Amygdala (tissue), 56 donors: ENCODE measurements at places on chromosomes 11 and 22.

DNA sequence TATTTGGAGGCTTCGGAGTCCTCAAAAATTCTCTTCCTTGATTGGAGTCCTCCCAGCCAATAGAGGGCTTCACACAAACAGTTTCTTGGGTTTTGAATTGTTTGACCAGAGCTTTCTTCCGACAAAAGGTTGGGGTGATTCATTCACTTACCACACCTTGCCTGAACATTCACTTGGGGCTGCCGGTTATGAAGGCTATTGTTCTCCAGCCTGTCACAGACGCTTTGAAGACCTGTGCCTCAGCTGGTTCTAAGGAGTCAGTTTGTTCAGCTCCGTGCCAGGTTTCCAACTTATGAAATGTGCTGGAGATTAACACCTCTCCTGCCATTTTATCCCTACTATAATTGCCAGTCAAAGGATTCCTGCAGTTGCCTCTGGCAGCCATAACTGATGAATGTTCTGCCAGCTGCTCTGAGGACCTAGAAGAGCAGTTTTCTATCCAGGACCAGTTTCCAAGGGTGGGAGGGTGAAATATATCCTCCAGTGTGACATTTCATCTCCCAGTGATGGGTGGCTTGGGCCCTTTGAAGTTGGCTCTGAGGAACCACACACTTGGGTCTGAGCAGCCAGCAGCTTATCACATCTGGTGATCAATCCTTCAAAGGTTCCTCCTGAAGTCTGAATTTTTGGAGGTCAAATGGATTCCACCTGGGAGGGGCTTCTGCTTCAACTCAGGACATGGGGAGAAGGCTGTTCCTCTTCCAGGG, 31.4 kb downstream of the LIMK2 start:
- no peak for DNase-seq

DNA sequence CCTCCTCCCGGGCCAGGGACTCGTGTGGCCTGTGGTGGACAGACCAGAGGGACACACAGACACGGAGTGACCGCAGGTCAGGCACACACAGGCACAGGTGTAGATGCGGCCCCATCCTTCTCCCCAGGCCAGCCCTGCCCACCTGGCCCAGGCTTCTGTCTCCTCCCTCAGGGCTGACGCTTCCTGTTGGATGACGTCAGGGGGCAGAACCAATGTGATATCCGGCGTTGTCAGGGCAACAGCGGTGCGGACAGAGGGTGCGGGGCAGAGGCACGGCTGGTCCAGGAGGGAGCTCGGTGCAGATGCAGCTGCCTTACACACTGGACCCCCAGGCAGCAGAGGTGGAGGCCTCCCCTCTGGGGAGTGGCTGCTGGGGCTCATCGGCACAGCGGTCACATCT, 2.9 kb upstream of the TUBGCP6 start:
- no peak for DNase-seq

DNA sequence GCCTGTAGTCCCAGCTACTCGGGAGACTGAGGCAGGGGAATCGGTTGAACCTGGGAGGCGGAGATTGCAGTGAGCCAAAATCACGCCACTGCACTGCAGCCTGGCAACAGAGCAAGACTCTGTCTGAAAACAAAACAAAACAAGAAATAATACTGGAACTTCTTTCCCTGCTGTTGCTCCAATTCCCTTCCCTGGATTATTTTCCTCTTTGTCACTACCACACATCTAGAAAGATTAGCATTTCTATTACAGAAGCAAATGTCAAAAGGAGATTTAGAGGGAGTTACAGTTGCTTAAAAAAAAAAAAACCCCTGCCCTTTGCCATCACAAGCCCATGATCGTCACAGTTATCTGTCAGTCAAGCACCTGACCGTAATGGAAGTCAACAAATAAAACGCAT, 17.7 kb upstream of the SCGB1D1 start:
- no peak for DNase-seq

GRCh38 chr11:12176410-12176809, 66.0 kb downstream of the MICAL2 start:
- DNase-seq: no peak

- DNase-seq: no peak
Measured at GRCh38 chr22:38841211-38841610, 2.6 kb downstream of the NPTXR start.

DNA sequence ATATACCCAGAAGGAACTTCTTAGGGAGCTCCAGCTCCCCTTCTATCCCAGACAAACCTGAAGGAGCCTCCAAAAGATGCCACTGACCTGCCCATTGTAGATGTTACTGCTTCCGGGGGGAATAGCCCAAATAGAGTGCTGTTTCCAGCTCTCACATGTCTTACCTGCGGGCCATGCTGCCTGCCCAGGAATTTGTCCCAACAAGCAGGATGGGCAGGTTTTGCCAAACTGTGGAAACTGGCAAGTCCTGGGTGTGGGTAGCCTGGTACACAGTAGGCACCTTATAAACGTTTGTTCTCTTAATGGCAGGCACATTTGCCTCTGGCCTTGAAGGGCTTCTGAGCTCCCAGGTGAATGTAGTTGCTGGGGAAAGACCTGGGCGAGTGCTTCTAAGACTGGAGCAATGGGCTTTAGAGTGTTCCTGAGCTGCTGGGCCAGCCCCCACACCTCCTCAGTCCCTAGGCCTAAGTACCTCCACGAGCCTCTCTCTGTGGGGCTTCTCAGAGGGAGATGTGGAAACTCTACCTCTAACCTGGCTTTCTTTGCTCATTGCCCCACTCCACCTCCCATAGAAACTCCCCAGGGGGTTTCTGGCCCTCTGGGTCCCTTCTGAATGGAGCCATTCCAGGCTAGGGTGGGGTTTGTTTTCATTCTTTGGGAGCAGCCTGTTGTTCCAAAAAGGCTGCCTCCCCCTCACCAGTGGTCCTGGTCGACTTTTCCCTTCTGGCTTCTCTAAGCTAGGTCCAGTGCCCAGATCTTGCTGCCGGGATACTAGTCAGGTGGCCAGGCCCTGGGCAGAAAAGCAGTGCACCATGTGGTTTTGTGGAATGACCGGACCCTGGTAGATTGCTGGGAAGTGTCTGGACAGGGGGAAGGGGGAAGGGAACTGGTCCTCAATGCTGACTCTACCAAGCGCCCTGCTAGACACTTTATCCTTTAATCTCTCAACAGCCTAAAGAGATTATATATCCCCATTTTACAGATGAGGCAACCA, 37.2 kb downstream of the LIMK2 start:
- DNase-seq: peak; percentile 37

DNA sequence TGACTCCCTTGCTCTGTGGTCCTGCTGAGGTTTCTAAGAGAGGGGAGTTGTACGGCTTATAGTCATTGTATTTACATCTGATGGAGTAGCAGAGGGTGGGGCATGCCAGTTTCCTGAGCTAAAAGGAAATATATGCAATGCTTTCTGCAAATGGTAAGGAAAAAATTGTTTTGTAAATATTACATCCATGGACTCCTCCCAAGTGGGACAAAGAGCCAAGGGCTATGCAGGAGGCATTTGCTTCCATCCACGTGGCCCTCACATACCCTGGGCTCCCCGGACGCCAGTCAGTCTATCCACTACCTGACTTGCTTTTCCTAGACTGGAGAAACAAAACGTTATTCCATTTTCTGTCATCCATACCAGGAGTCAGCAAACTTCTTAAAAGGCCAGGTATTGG, 59.7 kb upstream of the PITPNB start:
- no peak for DNase-seq

- no peak for DNase-seq
Measured at GRCh38 chr11:76903325-76903724, 42.6 kb downstream of the ACER3 start.

GRCh38 chr11:100340466-100341319, 346.4 kb upstream of the ARHGAP42 start:
- no peak for DNase-seq

GRCh38 chr22:19355413-19356157, 64.1 kb upstream of the CLTCL1 start:
- DNase-seq: no peak

GRCh38 chr11:9008011-9008550, 4.3 kb upstream of the NRIP3 start:
- DNase-seq: no peak

GRCh38 chr11:131037873-131038272, 121.6 kb upstream of the SNX19 start:
- no peak for DNase-seq

DNA sequence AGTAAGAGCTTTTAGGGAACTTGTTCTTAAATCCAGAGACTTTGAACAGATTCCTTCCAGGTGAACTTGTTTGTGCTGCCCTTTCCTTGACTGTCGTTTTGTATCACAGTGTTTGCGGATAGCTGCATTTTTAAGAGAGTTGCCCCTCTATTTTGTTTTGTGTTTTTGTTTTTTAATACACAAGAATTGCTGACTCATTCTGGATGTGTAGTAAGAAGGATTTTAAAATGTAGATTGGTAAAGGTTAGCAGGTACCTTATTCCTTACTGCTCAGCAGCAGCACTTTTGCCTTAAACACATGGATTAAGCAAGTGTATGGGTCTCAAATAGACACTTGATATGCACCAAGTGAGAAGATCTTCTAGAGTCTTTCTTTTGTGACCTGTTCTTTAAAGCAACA, 8.9 kb upstream of the APOA5 start:
- no peak for DNase-seq

- DNase-seq: no peak
Measured at GRCh38 chr11:1560002-1560648, 11.9 kb downstream of the DUSP8 start.
